A673 (cell line): ENCODE measurements at places on chromosomes 2 and 18. TPM values are rescaled to one million over a fixed set of nuclear protein-coding genes. Genes with fewer than 3 reads are reported as not detected.

The SCN7A gene
- total RNA-seq: not detected in 2 replicates

The DCDC2C gene
- total RNA-seq: 0.43 and 0.81 TPM in 2 replicates

The DUSP2 gene
- total RNA-seq: 0.50 and 1.4 TPM in 2 replicates

The PLA2R1 gene
- not detected in 2 replicates for total RNA-seq

The GKN2 gene
- not detected in 2 replicates for total RNA-seq

The CCDC85A gene
- total RNA-seq: 0.15 and 0.39 TPM in 2 replicates

The AQP12A gene
- total RNA-seq: not detected in 2 replicates

GRCh38 chr2:112048887-112049286, 6.2 kb upstream of the TMEM87B start:
- peaks cover 13% of the 10 kb centered on the region for H3K4me1 ChIP-seq
- no peak overlapping the region for H3K27ac ChIP-seq
- no peaks in the 10 kb centered on the region for H3K27me3 ChIP-seq
- no peaks in the 10 kb centered on the region for H3K36me3 ChIP-seq

DNA sequence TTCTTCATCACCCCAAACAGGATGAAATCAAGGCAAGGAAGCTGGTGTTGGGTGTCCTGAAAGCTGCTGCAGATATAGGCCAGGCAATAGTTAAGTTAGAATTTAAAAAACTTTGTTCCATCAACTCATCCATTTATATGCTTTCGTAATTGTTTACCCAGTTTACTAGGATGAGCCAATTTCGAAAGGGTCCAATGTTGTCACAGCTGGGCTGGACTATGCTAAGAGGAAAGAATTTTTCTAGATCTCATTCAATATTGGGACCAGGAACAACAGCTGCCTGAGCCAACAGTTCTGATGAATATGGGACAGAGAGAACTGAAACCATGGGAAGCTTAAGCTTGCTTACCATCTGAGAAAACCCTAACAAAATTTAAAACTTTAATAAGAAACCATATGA, 21.6 kb upstream of the SP3 start:
- H3K27me3 ChIP-seq: no peaks in the 10 kb centered on the region
- no peak overlapping the region for H3K4me3 ChIP-seq
- H3K27ac ChIP-seq: no peak overlapping the region
- DNase-seq: no peak
- peaks cover 3% of the 10 kb centered on the region for H3K4me1 ChIP-seq

- H3K4me1 ChIP-seq: no peaks in the 10 kb centered on the region
- DNase-seq: no peak
- no peak overlapping the region for H3K4me3 ChIP-seq
- no peaks in the 10 kb centered on the region for H3K36me3 ChIP-seq
- peaks cover 4% of the 10 kb centered on the region for H3K27me3 ChIP-seq
Measured at GRCh38 chr2:14358339-14358738, 274.2 kb upstream of the LRATD1 start.

DNA sequence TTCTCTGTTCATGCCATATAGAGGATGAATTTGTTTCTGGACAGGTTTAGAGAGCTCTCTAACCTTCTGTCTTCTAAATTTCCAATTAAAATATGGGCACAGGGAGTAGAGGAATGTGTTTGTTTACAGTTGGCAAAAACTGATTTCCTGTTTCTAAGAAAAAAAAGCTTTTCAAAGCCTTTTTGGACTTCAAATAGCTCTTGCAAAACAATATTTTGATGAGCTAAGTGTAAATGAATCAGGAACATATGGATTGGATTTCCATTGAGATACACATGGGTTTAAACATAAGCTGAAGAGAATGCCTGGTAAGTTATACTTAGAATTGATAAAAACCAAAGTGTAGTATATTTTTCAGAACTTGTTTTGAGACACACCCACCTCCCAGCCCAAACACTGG, 677.5 kb downstream of the NYAP2 start:
- no peak overlapping the region for H3K4me3 ChIP-seq
- H3K4me1 ChIP-seq: no peaks in the 10 kb centered on the region
- H3K36me3 ChIP-seq: no peaks in the 10 kb centered on the region
- peak; percentile 22 for DNase-seq

DNA sequence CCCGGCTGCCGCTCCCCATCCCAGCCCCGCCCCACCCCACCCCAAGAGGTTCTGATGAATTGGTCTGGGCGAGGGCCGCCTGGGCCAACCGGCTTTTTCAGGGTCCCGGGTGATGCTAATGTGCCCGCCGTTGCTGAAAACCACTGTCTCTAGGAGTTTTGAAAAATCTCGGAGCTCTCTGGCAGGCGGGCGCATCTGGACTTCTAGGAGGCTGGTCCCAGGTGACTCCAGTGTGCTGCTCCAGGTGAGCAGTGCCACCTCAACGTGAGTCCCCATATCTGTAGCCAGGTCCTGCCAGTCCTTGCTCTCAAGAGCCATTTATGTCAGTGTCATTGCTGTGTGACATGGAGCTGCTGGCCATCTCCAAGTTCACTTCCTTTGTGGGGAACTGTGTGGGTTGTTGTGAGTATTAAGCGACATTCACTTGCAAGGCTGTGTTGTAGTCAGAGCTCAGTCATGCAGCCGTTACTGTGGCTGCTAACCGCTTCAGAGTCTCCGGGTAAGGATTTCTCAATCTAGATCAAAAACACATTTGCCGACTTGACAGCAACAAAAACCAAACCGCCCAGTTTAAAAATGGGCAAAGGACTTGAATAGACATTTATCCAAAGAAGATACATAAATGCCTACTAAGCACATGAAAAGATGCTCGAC, at the start of gene RFX8:
RFX8 (minus strand) TSS at position 382 of the 654 bp plus-strand sequence. CDS start 8,264 bp downstream, outside the sequence.
- no peak for DNase-seq

DNA sequence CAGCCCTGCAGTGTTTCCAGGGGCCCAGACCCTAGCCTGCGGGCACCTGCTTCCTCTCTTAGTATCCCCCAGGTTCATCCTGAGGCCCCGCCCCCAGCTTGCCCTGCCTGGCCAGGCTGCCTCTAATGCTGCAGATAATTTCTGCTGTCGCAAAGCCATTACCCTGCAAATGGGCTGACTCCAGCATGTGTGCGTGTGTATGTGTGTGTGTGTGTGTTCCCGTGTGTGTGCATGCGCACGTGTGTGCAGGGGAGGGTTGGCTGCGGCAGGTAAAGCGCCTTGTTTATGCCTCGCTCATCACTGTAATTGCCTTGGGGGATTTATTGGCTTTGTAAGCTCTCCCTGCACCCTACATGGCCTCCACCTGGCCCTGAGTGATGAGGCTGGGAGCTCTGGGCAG, 7.6 kb upstream of the PRSS56 start:
- no peaks in the 10 kb centered on the region for H3K36me3 ChIP-seq
- DNase-seq: no peak
- H3K4me3 ChIP-seq: no peak overlapping the region
- H3K4me1 ChIP-seq: no peaks in the 10 kb centered on the region
- H3K27me3 ChIP-seq: no peaks in the 10 kb centered on the region

- no peaks in the 10 kb centered on the region for H3K27me3 ChIP-seq
- no peaks in the 10 kb centered on the region for H3K36me3 ChIP-seq
Measured at GRCh38 chr18:46555724-46556123, 101.3 kb downstream of the LOXHD1 start.

- H3K4me1 ChIP-seq: peaks cover 21% of the 10 kb centered on the region
- no peak overlapping the region for H3K27ac ChIP-seq
- peaks cover 43% of the 10 kb centered on the region for H3K27me3 ChIP-seq
- H3K4me3 ChIP-seq: no peak overlapping the region
- DNase-seq: no peak
Measured at GRCh38 chr2:33645861-33646260, 46.8 kb upstream of the FAM98A start.

- no peak for DNase-seq
- peaks cover 34% of the 10 kb centered on the region for H3K4me1 ChIP-seq
- H3K4me3 ChIP-seq: no peak overlapping the region
- H3K36me3 ChIP-seq: peaks cover 17% of the 10 kb centered on the region
Measured at GRCh38 chr2:45575881-45576280, 35.2 kb downstream of the SRBD1 start.
